ENCODE measurements at places on chromosomes 11 and 22.

GRCh38 chr11:125591649-125592304 lies 875 bp upstream of the STT3A start:
- peak; percentile 33 for DNase-seq

GRCh38 chr11:16184588-16184987 lies 171.8 kb downstream of the SOX6 start:
- no peak for DNase-seq

GRCh38 chr22:38204784-38205183 lies 3.0 kb downstream of the MAFF start:
- DNase-seq: no peak

DNA sequence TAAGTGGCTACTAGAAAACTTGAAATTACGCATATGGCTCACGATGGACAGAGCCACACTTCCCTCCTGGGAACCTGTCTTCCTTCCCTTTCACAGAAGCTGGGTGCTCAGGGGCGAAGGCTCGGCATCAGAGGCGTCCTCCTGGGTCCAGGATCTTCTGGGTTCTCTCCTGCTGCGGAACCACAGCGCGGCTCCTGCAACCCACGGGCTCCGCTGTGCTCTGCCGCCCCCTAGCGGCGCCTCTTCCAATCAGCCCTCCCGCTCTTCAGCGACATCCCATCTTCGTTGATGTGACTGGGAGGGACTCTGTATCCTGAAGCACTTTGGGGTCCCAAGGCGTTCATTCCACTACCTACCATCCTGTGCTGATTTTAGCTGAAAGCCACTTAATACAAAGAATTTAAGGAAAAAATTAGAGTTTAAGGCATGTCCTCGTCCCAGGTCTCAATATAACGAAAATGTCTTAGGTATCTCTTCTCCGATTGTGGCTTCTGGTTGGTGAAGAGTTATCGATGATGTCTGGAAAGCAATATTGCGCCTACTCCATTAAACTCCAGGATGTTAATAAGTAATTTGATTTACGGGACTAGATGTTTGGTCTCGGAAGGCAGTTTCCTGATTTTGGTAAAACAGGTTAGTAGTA lies 14.8 kb upstream of the RPS3 start:
- DNase-seq: peak; percentile 58

DNA sequence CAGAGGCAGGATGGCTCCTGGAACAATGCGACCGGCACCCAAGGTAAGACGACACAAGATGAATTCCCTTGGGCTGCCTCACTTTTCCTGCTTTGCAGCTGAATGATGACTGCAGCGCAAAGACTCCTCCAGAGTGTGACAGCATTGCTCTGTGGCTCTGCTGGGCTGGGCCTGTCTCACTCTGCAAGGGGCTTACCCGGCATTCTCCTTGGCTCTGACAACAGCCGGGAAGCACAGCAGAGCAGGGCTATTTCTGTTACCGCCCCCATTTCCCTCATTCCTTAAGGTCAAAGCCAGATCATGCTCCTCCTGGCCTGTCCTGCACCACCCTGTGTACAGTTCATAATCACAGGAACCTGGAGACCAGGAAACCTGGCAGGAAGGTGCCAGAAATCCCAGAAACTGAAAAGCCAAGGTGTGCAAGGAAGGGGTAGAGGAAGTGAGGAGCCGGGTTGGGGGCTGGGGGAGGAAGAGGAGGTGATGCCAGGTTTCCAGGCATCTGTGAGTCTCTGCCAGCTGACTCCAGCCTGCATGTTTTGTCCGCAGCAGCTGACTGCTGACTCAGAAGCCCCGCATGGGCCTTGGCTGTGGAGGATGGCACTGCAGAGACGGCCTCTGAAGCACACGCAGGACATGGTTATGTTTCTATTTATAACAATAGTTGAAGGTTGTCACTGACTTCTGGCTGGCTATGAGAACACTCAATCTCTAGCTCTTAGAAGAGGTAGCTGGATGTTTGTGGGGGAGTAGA lies 113.6 kb downstream of the MICAL3 start:
- DNase-seq: no peak

- DNase-seq: no peak
These were observed 111.6 kb downstream of the RASSF10 start for GRCh38 chr11:13120691-13121090.

- DNase-seq: no peak
These were observed 7.5 kb upstream of the FOLR2 start for GRCh38 chr11:72209101-72209500.

DNA sequence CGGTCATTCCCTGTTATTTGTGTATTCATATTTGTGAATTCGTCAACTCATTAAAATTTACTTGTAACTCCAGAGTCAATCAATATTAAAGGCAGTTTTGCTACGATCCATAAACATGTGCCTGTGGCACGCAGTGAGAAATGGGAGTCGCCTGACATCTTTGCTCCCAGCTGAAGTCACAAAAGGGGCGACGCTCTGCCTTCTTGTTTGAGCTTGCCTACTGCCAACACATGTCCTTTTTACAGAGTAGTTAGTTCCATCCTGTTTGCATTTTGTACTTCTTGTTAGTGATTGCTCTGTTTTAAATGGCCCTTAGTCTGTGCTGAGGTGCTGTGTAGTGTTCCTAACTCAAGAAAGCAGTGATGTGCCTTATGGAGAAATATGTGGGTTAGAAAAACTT lies 305.3 kb downstream of the ETS1 start:
- DNase-seq: no peak

- no peak for DNase-seq
These were observed 2.5 kb downstream of the DCHS1 start for GRCh38 chr11:6653097-6653496.

GRCh38 chr11:65871811-65872548 lies 620 bp downstream of the EFEMP2 start:
- DNase-seq: no peak

DNA sequence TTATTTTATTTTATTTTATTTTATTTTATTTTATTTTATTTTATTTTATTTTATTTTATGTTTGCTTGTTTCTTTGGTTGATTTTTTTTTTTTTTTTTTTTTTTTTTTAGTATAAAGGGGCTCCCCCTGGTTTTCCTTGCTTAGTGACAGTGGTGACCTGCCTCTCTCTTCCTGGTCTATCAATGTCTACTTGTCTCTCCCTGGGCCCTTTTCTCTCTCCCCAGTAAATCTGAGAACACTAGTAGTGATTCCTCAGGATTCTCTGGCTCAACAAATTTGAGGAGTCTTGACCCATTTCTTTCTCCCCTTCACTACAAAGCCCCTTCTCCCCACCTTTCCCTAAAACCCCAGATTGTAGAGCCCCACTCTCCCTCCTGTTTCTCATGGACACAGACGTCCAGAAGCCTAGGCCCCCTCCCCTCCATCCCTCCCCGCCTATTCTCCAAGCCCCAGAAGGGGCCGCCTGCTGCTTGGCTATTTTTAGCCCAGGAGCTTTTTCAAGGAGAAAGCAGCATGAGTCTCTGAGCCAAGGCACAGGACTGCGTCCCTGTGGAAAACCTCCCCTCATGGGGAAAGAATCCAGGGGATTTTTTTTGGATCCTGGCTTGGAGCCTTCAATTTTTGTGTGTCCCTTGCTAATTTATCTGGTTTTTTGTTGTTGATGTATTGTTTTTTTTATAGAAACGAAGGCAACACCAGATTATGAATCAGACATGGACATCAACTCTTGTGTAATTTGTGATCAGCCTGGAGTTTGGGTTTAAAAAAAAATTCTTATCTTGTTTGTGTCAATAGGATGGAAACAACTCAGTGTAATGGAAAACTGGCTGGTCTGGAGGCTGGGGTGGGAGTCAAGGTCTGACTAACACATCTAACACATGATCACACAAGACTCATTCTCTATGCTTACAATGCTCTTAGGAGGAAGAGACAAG lies 17.5 kb upstream of the ACCSL start:
- no peak for DNase-seq

GRCh38 chr11:124837491-124837856 lies 27.8 kb upstream of the ROBO3 start:
- DNase-seq: peak; percentile 26

- DNase-seq: no peak
These were observed 136.4 kb downstream of the CCDC81 start for GRCh38 chr11:86511086-86511551.

- DNase-seq: no peak
These were observed 46.4 kb upstream of the CD82 start for GRCh38 chr11:44518968-44519550.

DNA sequence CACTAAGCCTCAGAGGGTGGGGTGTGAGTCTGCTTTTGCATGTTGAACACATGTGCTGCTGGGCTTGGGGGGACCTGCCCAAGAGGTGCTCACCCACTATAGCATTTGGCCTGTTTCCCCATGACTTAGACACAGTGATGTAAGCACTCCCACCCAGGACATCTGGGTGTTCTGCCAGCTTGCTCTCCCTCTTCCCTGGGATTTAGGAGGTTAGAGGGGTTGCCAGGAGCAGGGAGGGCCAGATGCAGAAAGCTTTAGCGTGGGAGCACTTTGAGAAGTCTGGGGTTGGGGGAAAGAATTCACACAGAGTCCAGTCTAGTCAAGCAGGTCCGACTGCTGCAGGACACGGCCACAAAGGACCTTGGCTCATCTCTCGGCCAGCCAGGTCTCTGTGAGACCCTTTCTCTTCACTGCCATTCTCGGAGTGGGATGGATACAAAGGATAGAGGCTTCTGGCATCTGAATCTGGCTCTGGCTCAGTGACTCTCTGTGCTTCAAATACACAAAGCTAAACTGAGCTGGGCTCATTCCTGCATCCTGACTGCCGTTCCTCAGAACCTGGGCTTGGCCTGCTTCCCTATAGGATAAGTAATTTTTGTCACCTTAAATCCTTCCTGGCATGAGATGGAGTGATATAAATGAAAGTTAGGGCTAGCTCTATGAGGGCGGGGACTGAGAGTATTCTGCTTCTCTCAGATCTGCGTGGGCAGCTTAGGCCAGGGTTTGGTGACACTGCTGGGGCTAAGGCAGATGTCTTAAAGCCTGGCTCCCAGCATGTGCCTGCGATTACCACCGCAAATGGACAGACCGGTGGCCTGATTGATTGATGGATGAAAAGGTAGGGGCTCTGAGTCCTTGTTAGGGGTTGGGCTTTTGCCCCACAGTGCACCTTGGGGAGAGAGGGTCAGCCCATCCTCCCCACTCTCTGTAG lies 14.5 kb downstream of the USP2 start:
- DNase-seq: no peak

GRCh38 chr11:7518811-7519562 lies 5.2 kb downstream of the PPFIBP2 start:
- no peak for DNase-seq

DNA sequence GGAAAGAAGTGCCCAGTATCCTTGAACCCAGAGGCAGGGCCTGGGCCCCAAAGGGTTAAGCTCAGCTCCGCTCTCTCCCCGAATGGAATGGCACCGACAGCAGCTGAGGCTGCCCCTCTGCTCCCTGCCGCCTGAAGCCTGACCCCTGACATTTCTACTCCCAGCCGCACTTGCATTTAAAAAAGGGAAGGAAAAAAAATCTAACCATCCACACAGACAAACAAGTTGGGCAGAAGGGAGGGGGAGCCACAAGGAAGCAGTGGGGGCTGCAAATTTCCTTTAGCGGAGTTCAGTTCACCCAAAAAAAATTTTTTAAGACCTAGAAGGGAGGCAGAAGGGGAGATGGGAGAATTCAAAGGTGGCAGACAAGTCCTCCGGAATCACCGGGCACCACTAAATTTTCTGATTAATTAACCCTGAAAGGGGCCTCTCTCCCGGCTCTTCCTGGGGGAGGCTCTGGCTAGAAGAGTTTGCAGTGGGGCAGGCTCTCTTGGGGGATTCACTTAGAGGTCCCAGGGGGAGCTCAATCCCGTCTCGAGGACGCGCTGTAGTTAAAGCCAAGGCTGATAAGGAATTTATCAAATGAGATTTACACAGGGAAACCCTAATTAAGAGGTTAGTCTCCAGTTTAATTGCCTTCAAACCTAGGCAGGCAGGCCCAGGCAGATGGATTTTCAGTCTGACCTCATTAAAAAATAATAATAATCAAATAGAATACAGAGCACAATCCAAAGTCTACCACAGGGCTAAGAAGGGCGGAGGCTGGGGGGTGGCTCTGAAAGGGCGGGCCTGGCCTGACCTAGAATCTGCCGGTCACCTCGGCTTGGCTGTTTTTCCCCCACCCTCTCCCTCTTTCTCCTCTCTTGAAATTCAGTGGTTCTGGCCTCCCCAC lies 25.6 kb downstream of the MN1 start:
- no peak for DNase-seq

- DNase-seq: no peak
These were observed 88.3 kb downstream of the EFCAB6 start for GRCh38 chr22:43723816-43724215.
